Daoy (cell line): ENCODE measurements at places on chromosomes 13 and 19.
A peak's percentile ranks its signal among the peaks of the same experiment; 100 is the strongest.

- DNase-seq = peak; percentile 90
These were observed 811 bp upstream of the PRMT1 start for GRCh38 chr19:49676136-49676783.

- no peak for DNase-seq
These were observed 140.1 kb upstream of the FRY start for GRCh38 chr13:31891472-31891871.

- no peak for DNase-seq
These were observed 19.4 kb downstream of the BRCA2 start for GRCh38 chr13:32334671-32335070.

- peak; percentile 14 for DNase-seq
These were observed 6.7 kb downstream of the SOHLH2 start for GRCh38 chr13:36207672-36208071.

- no peak for DNase-seq
These were observed 1703.6 kb downstream of the EFNB2 start for GRCh38 chr13:104831831-104832230.

DNA sequence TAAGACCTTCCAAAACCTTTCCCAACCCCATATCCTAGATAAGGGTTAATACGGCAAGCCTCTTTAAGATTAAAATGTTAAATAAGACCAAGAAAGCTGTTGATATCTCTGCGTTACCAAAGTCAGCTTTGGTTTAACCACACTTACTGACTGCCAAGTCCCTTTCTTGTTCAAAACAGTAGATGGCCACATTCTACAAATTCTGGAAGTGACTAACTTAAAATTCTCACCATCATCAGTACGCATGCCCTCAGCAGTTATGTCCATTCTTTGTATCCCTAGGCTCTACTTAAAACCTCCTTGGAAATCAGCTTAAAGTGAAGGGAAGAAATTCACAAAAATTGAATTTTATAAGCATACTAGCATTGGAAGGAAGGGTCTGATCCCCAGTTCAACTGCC is 23.6 kb downstream of the SOHLH2 start:
- DNase-seq = no peak

GRCh38 chr13:39376076-39376475 is 226.9 kb downstream of the LHFPL6 start:
- DNase-seq = no peak

- DNase-seq = peak; percentile 67
These were observed 6.5 kb upstream of the OPA3 start for GRCh38 chr19:45591004-45591637.

DNA sequence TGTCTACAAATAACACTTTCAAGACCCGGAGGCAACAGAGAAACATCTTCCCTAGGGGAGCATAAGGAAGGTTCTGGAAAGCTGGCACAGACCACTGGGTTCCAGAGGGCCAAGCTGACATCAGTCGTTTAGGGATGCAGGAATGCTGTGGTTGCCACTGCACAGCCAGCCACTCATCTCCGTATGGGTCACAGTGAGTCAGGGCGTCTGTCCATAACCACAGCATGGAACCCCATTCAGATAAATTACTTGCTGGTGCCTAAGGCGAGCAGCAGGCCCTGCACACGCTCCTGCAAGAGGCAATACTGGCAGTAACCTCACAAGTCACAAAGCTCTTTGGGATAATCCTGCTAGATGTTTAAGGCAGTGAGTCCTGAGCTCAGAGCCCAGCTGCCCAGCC is 140.9 kb upstream of the UBL3 start:
- peak; percentile 95 for DNase-seq

DNA sequence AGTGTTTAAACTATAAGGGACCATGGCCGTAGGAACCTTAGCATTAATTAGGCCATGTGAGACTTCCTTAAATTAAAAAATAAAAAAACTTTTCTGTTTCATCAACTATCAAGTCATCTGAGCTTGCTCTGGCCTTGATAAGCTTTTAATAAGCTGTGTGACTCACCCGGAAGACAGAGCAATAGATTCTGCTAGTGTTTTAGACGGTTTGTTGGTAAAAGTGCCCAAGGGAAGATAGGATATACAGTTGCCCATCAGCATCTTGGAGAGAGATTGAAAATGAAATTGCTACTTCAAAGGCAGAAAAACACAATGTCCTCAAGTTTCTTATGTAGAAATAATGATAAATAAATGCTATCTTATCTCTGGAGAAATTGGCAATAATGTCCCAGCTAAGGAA is 31.2 kb upstream of the RCBTB2 start:
- DNase-seq = no peak

GRCh38 chr19:28117143-28117542 is 1095.8 kb downstream of the UQCRFS1 start:
- DNase-seq = no peak

- peak; percentile 86 for DNase-seq
These were observed 4.9 kb downstream of the HRC start for GRCh38 chr19:49150106-49150943.

DNA sequence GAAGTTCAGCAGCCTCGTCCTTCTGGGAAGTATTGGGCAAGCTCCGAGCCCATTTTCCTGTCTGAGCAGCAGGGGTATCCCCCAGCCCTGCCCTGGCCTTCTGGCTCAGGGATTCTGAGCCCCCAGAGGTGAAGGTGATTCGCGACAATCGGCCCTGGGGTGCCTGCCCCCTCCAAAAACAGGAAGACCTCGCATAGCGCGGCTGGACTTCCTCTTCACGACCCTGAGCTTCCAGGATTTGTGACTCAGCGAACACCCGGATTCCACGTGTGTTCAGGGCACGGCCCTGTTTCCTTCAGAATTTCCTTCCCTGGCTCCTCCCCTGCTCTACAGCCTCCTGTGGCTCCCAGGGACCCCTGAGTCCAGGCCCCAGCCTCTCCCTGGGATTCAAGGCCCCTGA is at the start of gene SEMA6B:
Gene SEMA6B (minus strand): TSS at position 116 of the 400 bp plus-strand sequence. CDS start 1,227 bp downstream, outside the sequence.
- DNase-seq = no peak

DNA sequence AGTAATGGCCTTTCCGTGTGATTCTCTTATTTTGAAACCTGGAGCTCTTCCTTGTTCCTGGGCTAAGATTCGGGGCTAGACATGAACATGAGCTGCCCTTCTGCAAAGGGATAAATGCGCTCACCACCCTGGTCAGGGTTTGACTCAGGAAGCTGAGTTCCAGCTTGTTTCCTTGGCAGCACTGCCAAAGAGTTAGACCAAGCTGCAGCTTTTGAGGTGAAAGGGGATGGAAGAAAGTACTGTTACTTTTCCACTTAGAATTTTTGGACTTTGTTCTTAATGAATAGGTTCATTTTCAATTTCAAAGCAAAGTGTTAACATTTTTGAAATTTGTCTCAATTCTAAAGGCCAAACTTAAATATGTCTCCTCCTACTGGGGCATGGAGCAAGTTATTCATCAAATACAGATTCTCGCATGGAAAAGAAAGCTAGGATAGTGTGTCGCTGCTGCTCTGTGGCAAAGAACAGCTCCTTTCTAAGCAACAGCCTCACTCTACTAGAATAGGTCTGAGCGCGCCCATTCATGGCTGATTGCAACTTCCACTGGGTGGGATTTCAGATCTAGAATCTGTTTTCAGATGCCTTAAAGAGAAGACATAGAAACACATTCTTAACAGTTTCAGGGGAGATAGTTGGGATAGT is 2.2 kb downstream of the RGCC start:
- DNase-seq = peak; percentile 20

GRCh38 chr13:95677564-95678266 is 776 bp downstream of the DNAJC3 start:
- peak; percentile 30 for DNase-seq

DNA sequence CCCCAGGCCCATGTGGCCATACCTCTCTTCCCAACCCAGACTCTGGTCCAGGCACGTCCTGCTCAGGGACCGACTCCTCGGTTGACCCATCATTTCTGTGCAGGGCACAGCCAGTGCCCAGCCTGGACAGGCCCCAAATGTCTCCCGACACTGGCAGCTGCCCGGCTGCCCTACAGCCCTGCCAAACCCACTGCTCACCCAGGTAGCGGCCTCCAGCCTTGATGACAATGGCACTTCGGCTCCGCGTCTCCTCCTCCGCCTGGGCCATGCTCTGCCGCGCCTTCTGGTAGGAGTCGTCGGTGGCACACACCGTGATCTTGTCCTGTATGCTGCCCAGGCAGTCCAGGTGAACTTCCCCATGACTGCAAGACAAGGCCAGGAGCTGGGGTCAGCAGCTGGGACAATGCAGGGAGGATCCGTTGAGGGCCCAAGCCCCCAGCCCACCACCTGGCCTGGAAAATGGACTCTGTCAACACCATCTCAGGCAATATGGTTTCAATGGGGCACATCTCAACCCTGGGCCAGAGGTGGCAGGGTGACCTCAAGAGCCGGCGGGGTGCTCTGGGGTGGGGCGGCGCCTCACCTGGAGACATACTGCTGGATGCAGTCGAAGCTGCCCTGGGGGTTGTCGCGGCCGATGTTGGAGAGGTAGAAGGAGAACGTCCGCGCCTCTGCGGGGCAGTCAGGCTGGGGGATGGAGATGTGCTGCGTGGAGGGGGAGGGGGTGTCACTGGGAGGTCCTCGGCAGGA is 27.5 kb upstream of the ISYNA1 start:
- no peak for DNase-seq

DNA sequence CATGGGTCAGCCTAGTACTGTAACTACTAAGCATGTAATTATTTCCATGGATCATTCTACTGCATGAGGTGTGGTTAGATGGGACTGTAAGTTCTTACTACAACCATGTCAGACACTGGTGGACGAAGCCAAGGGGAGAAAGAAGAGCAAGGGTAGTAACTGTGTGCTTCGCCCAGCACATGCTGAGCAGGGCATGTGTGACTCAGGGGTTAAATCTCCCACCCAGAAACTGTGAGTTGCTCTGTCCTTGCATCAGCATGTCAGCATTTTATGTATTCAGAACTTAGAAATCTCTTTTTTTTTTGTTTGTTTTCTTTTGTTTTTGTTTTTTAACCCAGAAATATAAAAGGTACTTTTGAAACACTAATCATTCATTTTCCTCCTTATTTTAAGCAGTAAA is 436.6 kb upstream of the KLF12 start:
- no peak for DNase-seq

GRCh38 chr13:52195401-52195837 is 36.0 kb upstream of the NEK3 start:
- no peak for DNase-seq

- no peak for DNase-seq
These were observed 699.5 kb downstream of the PCDH9 start for GRCh38 chr13:66530686-66531085.

DNA sequence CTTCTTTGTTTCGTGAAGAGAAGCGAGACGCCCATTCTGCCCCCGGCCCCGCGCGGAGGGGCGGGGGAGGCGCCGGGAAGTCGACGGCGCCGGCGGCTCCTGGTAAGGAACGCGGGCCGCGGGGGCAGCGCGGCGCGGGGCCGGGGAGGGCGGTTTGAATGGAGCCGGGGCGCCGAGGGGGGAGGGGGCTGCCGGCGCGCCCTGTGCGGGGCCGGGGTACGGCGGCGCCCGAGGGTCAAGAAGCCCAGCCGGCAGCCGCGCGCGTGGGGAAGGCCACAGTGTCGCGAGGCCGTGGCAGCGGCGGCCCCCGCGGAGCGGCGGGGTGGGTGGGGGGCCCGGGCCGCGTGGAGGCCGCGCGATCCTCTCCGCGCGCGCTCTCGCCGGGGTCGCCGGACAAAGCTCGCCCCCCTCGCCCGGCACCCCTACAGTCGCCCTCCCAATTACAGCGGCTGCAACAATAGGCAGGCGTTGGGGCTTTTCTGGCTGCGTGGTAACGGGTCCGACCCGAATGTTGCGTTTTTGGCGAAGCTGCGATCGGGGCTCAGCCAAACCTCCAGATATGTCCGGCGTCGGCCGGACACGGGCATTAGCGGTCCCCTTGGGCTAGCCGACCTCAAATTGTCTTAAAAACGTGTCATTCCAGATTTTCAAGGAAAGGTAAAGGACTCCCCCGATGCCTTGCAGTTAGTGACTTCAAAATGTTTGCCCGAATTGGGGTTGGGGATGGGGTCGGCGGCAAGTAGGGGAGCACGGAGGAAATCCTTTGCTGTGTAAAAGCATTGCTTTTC is 437 bp downstream of the SMARCA4 start:
- peak; percentile 50 for DNase-seq

DNA sequence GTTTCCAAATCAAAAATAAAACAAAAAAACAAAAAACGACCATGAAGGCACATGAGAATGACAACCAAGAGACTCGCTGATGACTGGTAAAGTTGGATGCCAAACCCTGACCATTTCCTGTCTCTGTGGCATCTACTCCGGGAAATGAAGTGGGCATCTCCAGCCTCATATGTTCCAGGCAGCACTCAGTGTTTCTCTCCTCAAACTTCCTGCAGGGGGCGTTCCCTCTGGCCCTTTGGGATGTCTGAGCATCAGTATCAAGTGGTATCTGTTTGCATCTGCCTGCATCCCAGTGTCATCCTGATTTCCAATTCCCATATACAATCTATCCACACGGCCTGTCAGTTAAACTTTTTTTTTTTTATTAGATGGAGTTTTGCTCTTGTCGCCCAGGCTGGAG is 9.8 kb upstream of the SIGLEC12 start:
- DNase-seq = peak; percentile 51

- no peak for DNase-seq
These were observed 562.9 kb downstream of the MYO16 start for GRCh38 chr13:109192306-109192705.

- no peak for DNase-seq
These were observed 15.9 kb upstream of the SLC35E1 start for GRCh38 chr19:16587833-16588823.

DNA sequence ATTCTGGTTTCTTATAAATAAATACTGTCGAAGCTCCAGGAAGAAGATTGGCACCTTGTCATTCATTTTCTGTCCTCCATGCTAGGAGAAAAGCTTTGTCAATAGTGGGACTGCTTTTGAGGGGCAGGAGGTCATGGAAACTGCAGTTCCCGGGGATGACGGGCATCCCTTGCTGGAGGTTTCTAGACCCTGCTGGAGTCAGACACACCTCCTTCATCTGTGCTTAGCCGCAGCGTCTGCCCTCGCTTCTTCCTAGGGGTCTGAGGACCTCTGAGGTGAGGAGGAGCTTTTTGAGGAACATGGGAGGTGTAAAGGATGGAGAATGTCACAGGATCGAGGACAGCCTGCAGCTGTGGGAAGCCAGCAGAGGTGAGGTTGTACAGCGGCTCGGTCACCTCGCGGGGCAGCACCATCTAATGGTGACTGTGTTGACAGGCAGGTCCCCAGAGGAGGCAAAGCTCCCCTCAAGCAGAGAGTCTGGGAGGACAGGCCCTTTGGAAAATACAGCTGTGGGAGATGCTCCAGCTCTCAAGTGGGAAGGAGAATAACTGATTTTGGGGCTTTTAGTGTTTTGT is 172.7 kb upstream of the RNF113B start:
- DNase-seq = no peak

DNA sequence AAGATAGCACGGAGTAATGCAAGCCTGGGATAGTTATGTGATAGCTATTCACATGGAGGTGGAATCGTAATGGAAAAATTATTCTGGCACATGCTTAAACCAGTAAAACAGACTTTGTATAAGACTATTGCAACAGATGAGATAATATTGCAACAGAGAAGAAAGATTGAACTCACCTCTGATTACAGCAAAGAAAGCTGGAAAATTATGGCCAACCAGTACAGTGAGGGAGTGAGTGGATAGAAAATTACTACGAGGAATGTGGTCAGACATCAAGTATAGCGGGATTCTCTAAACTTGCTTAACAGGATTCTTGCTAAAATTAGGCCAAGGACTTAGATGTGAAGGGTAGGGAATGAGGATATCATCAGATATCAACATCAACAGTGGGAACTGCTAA is 397.6 kb upstream of the KLHL1 start:
- no peak for DNase-seq

- no peak for DNase-seq
These were observed 872 bp downstream of the PSPN start for GRCh38 chr19:6374711-6375410.
